ENCODE measurements at places on chromosomes 12 and 14.

GRCh38 chr12:28034271-28034670 lies 61.7 kb upstream of the PTHLH start:
- no peak for DNase-seq

DNA sequence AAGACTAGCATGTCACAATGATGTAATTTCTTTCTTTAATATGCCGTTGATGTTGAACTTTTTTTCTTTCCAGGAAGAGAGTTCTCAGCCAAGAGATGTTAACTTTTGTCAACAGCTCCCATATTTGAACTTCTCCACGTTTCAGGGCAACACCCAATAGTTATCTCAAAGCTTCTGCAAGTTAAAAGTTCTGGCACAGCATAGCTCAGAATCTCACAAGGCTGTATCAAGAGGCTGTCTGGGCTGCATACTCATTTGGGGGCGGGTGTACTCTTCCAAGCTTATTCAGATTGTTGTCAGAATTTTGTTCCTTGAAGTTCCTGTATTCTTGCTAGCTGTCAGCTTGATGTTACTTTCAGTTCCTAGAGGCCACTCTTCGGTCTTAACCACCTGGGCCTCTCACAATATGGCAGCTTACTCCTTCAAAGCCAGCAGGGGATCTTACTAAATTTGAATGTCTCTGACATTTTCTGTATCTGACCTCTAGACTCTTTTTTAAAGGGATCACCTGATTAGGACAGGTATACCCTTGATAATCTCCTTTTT lies 38.9 kb downstream of the KCNC2 start:
- DNase-seq, result no peak

DNA sequence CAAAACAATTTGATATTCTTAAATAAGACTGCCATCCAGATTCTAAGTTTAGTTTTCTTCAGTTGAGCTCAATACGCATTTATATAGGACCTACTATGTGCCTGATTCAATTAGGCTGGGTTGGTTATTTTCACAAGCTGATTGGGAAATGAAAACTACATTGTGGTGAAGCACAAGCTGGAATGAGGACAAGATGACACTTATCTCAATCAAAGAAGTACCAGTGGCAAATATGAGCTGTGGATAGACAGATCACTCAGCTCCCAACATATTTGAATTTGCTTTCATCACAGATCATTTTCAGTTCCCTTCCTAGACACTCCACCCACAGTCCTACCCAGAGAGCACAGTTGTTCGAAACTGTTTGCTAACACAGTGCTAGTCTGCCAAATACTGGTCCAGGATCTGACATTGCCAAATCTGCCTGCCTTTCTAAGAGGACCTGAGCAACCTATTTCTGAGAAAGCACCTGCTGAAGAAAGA lies 74.7 kb downstream of the LLPH start:
- DNase-seq, result no peak

DNA sequence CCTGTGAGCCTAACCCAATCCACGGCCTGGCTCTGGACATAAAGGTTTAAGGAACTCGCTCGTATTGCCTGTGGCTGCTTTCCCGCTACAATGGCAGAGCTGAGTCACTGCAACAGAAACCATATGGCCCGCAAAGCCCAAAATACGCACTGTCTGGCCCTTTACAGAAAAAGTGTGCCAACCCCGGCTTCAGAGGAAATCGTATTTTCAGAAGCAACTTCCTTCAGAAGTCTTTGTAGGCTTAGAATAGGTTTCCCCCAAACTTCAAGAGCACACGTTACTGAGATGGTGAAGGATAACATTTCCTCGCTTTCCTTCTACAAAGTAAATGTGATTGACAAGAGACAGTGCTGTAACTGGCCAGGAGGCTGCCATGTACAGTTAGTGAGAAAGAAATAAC lies 34.8 kb upstream of the TESC start:
- peak; percentile 81 for DNase-seq

GRCh38 chr12:111635524-111635923 lies 36.4 kb upstream of the ATXN2 start:
- DNase-seq, result no peak

DNA sequence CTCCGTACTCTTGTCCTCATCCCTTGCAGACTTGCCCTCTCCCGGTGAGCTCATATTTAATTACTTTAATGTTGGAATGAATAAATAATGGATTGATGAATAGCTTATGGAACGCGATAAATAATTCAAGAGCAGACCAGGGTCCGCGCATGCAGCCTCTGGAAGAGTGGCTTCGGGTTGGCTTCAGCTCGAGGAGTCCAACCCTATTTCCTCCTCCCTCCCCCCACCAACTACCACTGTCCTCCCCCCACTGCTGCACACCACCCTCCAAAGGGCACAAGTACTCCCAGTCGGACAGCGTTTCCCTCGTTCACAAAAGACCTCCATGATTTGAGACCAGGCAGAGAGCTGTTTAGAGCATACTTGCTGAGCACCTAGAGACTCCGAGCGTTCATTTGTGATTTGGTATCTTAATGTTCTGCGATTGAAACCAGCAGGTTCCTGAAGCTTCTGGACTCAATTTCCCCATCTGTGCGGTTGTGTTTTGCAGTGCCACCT lies 647 bp upstream of the SIX1 start:
- no peak for DNase-seq

DNA sequence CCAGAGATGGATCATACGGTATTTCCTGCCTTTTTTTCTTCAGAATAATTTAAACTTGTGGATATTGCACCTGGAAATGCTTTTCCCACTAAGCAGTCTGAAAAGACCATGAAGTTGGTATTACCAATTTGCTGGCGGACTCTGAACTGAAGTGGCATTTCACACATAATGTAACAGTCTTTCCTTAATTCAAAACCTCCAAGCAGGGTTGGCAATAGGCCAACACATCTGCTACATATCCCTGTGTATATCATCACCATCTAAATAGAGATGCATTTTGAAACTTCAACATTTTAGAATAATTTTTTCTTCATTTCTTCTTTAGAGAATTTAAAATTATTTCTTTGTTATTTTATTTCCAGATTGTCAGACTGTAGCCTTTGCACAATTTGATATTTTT lies 100.5 kb downstream of the TSPAN8 start:
- no peak for DNase-seq

GRCh38 chr12:124386059-124386458 lies 91.2 kb downstream of the RFLNA start:
- DNase-seq, result no peak

- DNase-seq, result peak; percentile 71
These were observed 458 bp downstream of the KHNYN start for GRCh38 chr14:24430143-24430681.

- peak; percentile 33 for DNase-seq
These were observed 93.0 kb downstream of the SLC41A2 start for GRCh38 chr12:104865080-104865479.

GRCh38 chr12:111389635-111390034 lies 16.1 kb upstream of the SH2B3 start:
- no peak for DNase-seq

GRCh38 chr14:26281280-26281998 lies 316.4 kb downstream of the NOVA1 start:
- no peak for DNase-seq

GRCh38 chr14:64118892-64119291 lies 175.3 kb downstream of the ESR2 start:
- DNase-seq, result no peak

GRCh38 chr14:85991156-85991555 lies 461.2 kb downstream of the FLRT2 start:
- no peak for DNase-seq

DNA sequence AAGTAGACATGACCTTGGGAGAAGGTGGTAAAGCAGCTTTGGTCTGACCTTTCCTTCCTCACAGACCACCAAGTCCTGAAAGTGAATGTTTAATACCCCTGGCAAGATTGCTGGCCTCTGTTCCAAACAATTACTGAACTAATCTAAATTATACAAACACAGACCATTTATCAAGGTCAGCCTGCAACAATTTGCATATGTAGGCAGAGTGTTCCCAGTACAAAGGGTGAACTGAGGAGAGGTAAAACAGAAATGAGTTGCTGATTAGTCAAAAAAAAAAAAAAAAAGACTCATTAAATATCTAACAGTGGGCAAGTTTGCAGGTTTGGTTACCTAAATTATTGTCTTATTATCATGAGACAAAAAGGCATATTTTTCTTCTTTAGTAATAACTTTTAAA lies 506.5 kb downstream of the TMEM117 start:
- no peak for DNase-seq

DNA sequence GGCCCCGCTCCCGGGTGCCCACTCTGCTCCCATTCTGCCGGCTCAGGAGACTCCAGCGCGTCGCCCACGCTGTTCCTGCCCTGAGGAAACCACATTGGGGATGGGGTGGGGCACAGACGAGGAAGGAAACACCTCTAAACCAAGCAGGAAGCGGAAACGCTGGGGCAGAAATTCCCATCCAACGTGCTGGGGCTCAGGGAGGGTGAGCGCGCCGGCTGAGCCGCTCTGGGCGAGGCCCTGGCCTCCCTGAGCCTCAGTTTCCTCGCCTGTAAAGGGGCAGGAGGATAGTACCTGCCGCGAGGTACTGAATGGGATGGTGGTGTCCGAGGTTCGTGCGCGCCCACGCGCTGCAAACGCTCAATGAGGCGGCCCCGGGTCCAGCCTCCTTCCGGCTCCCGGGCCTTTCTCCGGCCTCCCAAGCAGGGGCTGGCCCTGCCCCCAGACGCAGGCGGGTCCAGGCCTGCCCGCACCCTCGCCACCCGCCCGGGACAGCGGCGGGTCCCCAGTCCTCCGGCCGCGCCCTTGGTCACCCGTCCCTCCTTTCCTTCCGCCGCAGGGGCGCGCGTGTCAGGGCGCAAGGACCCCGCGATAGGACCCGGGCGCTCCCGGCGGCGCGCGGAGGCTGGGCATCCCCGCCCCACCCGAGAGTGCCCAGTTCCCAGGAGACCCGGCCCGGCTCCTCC lies 673 bp downstream of the BEGAIN start:
- DNase-seq, result peak; percentile 44

- DNase-seq, result no peak
These were observed 133.2 kb downstream of the PRKCH start for GRCh38 chr14:61454545-61454944.

DNA sequence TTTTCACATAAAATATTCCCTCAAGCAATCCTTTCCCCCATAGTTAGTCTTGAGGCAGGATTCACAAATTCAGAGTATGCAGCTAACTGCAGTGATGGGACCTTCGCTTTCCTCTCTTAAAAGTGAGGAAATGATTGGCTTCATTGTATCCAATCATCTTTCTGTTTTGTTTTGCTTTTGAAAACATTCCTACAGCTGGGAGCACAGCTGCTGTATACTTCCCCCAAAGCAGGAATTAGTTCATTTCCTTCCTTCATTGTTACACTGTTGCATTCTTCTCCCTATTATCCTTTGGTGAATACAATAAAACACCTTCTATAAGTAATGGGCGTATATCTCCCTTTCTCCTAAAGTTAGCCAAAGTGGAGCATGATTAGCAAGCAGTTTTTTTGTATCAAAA lies 9.4 kb upstream of the GAS2L3 start:
- DNase-seq, result no peak

GRCh38 chr12:104649217-104649824 lies 192.6 kb downstream of the CHST11 start:
- no peak for DNase-seq

- DNase-seq, result peak; percentile 7
These were observed 75.8 kb downstream of the C12orf50 start for GRCh38 chr12:87953256-87953860.

GRCh38 chr12:53676656-53677015 lies 753 bp upstream of the ATP5MC2 start:
- DNase-seq, result peak; percentile 23

GRCh38 chr14:38238332-38238731 lies 17.6 kb downstream of the CLEC14A start:
- no peak for DNase-seq

DNA sequence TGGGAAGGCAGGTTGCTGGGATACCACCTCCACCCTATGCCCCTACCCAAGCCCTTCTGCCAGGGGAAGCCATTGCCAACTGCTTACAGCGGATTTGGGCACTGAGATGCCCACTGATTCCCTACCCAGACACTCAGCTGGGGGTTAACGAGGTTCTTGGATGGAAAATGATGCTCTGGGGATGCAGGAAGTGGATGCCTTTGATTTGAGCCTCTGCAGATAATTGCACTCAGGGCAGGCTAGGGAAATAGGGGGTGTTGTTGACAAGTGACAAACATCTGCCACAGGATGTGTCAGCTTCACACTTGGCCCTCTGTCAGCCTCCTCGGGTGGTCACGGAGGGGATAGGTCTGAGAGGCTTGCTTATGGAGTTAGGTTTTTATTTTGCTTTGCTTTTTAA lies 57.4 kb downstream of the RPH3A start:
- no peak for DNase-seq

DNA sequence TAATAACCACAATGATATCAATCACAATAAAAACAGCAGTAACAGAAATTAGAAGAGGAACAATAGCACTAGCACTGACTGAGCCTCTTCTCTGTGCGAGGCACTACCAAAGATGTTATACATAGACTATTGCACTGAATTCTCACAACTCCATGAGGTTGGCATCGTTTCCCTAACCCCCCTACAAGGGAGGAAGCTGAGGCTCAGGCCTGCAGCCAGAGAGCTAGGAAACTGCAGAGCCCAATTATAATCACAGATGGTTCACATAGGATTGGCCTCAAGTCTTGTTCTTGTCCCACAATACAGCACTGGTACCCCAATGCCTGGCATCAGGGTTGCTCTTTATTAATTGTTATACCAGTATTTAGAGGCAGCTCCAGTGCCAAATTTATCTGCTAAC lies 278.0 kb downstream of the CEP128 start:
- no peak for DNase-seq

DNA sequence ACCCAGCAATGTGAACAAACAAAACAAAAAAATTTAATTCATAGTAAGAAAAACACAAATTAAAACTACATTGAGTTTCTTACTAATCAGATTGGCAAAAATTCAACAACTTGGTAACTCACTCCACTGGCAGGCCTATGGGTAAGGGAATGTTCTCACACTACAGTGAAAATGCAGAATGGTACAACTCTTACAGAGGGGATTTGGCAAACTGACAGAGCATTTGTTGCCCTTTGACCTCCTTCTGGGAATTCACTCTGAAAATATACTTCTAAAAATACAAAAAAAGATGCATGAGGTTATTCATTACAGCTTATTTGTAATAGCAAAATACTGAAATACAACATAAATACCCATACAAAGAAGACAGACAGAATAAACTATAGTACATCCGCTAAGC lies 32.8 kb downstream of the ABCD2 start:
- no peak for DNase-seq

DNA sequence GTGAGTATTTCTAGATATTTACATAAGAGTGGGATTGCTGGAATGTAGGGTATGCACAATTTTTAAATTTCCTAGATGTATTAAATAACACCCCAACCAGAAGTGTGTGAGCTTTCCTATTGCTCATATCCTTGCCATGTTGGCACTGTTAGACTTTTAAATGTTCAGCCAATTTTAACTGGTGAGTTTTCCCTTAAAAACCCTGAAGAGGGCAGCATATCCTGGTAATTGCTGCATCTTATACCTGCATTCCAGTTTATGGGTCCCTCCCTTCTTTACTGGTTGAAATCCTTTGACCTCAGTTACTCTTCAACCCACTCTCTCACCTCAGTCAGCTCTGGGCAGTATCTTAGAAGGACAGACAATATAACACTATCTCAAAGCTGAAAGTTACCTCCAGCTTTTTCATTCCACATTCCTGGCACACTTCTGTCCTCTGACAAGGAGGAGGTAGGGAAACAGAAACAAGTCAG lies 270.6 kb downstream of the PAWR start:
- peak; percentile 1 for DNase-seq
